Stimulated activated naive CD8-positive, alpha-beta T cell treated with anti-CD3 and anti-CD28 coated beads, Interleukin-15, Interleukin-2, amounts not matched to agents 100 U/mL and 50 U/mL, for 24 hours (primary cell): ENCODE measurements at places on chromosomes 6 and 20.

DNA sequence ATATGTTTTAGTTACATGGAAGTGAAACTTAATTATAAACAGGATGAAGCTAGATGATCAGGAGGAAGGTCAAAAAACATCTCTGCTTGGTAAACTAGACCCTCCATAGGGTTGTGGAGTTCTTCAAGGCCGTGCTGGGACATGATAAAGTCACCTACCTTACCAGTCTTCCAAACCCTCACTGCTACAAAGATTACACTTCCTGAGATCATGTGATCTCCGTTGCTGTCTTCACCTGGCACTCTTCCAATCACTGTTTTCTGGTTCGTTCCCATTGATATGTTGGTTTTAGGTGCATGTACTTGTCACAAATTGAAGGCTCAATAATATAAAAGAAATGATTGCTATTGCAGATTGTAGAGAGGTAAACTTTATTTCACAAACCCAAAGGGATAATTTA is 161.5 kb upstream of the MAN1A1 start:
- DNase-seq: no peak

DNA sequence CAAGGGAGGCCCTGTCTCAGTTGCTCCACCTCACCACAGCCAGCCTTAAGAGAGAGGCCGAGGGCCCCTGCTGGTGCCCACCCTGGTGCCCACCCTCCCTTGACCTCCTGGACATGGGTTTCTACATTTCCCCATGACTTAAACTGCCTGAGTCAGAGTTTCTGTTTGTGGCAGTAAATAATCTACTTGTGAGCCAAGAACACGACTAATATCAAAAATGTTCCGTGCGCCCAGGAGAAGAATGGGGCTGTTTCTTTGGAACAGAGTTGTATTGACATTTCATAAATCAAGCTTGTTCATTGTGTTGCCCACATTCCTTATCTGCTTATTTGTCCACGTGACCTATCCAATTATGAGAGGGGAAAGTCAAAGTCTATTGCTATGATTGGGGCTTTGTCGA is 143.5 kb downstream of the ANKRD60 start:
- DNase-seq: no peak

GRCh38 chr6:31740397-31741223 is 805 bp downstream of the MSH5 start:
- no peak for DNase-seq

- DNase-seq: no peak
These were observed 28.6 kb downstream of the SPATA2 start for GRCh38 chr20:49886571-49887213.
